Cerebellar cortex (tissue), 1 donor: ENCODE measurements at places on chromosomes 5 and 9.
A peak's percentile ranks its signal among the peaks of the same experiment; 100 is the strongest.

- no peak for DNase-seq
Measured at GRCh38 chr5:23474315-23474714, 33.1 kb upstream of the PRDM9 start.

- no peak for DNase-seq
Measured at GRCh38 chr5:57685516-57686255, 203.1 kb upstream of the ACTBL2 start.

GRCh38 chr9:120985819-120986222 lies 59.2 kb upstream of the TRAF1 start:
- peak; percentile 62 for DNase-seq

DNA sequence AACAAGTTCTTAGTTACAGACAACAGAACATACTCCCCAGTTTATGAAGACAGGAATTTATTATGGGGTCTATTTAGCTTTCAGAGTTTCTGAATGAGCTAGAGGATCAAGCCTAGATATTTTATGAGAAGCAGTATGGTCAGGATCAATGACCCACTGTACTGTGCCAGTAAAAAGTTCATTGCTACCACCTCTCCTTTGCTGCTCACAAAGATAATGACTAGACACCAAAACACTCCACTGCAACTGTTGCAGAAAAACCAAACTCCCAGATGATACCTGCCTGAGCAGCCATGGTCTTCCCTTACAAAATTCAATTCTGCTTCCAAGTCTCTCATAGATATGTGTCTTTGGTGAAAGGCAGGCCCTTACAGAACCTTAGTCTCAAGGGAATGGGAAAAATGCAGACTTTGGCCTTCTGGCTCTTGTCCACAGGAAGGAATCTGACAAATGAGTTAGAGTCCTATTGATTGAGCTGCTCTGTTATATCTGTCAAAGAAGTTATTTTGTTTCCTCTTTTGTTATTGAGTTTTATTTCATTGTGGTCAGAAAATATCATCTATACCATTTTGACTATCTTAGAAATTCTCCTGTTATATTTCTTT lies 74.7 kb upstream of the RASGRF2 start:
- DNase-seq: no peak

DNA sequence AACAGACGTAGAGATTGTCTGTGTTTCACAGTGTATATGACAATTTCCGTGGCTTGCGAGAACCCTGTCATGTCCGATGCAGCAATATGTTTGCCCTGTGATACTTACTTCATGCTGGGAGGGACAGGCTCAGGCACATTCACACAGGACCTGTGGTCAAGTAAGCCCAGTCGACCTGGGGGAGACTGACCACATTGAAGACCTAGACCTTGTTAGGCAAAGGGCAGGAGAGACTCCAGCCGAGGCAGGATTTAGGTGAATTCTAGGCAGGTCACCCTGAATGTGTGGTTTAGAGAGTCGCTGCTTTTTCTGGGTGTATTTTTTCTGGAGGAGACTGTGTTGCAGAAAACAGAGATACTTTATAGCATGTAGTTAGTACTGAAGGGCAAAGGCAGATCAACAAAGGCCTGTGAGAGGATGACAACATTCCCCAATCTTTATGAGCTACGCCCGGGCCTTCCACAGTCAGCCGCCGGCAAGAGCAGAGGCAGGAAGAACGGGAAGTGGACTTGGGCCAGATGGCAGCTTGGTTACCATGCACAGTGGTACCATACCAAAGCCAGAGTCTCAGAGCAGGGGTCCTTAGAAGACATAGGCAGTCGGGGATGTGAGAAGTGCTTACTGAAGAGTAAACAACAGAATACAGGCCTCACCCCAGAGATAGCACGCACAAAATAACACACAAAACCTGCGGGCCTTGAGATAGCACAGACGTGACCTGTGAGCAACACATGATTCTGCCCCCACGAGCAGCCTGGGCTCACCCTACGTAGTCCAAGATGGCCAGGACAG lies 220.7 kb downstream of the CACNA1B start:
- DNase-seq: peak; percentile 61

- no peak for DNase-seq
Measured at GRCh38 chr5:84961193-84961592, 576.5 kb upstream of the EDIL3 start.

DNA sequence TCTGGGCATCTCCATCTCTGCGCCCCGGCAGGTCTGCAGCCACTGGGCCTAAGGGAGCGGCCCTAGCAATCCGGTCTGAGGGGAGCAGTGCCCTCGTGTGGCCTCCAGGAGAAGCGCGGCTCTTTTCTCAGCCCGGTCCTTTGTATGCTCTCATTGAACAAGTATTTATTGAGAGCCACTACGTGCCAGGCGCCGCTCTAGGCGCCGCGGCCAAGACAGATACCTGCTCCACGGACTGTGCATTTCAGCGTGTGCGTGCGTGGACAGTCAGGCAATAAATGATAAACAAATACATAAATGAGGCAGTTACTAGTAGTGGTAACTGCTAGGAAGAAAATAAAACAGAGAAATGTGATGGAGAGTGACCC lies 2.3 kb upstream of the SLC4A9 start:
- peak; percentile 94 for DNase-seq

DNA sequence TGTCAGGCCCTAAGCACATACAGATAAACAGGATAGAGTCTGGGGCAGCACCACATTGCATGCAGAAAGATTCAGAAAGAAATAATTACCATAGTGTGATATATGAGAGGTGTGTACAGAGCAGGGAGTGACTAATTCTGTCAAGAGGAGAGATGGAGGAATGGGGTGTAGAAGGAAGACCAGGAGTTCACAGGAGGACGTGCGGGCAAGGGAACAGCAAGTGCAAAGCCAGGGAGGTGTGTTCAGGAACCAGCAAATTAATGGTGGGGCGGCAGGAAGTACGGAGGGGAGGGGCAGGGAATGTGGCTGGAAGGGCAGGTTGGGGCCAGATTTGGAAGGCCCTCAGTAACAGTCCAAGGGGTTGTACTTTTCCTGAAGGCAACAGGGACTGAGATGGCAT lies 17.4 kb downstream of the EGR1 start:
- no peak for DNase-seq

GRCh38 chr5:147939431-147940114 lies 33.2 kb upstream of the C5orf46 start:
- no peak for DNase-seq

DNA sequence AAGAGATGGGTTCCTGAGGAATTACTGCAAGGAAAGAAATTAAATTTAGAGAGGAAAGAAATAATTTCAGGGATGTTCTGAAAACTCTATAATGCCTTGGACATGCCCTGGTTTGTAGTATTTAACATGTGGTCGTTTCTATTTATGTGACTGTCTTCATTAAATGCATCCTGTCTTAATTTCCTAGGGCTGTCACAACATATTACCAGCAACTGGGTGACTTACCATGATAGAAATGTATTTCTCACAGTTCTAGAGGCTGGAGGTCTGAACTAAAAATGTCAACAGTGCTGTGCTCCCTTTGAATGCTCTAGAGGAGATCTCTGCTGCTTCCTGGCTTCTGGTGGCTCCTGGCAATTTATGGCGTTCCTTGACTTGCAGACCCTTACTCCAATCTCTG lies 287.7 kb downstream of the FBXL7 start:
- DNase-seq: peak; percentile 92

DNA sequence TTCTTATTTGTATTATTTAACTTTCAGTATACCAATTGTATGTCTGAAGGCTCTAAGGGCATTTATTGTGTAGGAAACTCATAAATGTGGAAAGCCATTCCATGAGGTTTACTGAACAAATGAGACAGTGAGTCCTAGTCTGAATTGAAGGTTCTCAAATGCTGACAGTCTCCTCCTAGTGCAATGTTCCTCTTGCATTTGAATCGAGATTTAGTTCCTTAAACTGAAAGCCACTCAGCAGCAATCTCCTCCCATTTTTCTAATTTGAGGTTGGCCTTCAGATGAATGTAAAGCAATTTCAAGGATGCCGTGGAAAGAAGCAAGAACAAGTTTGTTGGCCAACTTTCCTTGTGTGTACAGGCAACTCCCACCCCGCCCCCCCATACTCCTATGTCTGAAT lies 493.2 kb upstream of the KLF4 start:
- DNase-seq: no peak

GRCh38 chr9:5352637-5353248 lies 13.1 kb upstream of the RLN1 start:
- DNase-seq: no peak

DNA sequence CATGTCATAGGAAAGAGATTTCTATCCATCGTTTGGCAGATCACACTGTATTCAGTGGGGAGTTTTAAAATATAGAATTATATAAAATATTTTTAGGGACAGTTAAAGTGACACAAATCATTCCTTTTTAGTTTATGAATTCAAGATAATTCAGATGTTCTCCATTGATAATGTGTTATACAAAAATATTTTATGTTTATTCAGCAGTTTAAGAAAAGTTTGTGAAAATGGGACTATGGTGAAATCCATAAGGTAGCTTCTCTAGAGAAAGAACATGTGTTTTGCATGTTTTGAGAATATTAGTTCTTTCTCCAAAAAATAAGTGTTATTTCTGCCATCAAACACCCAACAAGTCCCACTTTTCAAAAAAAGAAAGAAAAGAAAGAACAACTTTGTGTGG lies 122.9 kb downstream of the EMB start:
- no peak for DNase-seq
